DMS79 (cell line): ENCODE measurements at places on chromosomes 1 and 21.
A peak's percentile ranks its signal among the peaks of the same experiment; 100 is the strongest.

DNA sequence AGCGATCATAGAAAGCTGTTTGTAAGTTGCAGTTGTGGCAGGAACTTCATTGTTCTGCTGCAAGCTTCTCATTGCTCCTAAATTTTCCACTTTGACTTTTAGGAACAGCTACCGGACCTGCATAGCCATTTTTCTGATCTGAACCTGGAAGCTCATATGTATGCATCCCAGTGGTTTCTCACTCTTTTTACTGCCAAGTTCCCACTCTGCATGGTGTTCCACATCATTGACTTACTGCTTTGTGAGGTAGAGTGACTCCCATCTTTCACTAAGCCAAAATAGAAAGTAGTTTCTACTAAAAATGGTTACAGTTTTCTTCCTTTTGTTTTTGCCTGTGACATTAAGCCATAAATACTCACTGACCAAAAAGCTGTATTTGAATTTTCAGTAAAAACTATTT is 254.2 kb downstream of the GPR52 start:
- DNase-seq, result peak; percentile 2

DNA sequence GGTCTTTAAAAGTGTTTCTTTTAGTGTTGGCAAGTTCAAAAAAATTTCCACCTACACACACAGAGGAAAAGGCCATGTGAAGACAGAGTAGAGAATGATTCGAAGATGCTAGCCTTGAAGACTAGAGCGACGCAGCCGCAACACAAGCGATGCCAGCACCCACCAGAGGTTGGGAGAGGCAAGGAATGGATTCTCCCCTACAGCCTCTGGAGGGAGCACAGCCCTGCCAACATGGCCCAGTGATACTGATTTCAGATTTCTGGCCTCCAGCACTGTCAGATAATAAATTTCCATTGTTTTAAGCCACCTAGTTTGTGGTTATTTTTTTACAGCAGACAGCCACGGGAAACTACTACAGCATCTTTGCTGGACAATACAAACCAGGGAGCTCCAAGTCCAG is 6.9 kb upstream of the ADAR start:
- DNase-seq, result no peak

DNA sequence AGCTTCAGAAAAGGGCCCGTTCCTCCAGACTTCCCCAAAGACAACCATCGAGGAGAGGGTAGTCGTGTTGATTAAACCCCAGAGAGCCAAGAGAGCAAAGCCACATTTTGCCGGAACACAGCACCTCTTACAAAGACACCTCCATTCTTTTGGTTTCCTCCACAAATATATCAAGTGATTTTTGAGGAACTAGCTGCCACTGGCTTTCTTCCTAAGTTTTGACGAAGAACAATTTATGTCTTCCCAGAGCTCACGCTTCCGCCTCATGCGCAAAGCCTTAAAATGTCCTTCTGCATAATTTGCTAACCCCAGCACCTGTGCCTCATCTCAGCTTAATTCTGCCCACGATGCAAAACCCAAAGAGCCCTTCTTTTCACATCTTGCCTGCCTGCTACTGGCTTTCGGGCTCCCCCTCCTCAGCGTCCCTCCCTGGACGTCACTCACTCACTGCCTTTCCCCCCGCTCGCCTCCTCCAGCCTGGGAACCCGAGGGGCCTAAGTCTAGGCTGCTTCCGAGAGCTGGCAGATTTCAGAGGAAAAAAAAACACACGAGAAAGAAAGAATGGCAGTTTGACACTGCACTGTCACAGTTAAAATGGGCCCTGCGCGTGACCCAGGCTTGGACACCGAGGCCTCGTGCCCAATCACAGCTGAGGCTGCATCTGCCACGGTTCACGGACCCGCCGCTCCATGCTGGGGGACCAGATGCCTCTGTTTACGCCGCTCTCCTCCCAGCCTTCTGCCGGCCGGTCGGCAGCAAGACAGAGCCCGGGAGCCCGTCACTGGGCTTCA is 77.6 kb upstream of the IFNAR2 start:
- no peak for DNase-seq

DNA sequence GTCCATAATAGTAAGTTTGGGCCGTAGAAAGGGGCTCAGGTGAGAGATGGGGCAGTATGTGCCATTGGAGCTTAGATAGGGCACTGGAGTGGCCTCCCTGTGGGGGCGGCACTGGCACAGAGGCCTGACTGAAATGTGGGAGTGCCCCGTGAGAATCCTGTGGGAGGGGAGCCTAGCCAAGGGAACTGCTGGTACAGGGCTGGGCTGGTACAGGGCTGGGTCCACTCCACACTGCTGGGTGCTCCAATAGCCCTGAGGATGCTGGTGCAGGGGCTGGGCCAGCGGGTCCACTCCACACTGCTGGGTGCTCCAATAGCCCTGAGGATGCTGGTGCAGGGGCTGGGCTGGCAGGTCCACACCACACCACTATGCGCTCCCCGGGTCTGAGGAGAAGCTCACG is 44.8 kb upstream of the PWP2 start:
- no peak for DNase-seq

GRCh38 chr1:4754816-4755215 is 100.4 kb downstream of the AJAP1 start:
- DNase-seq, result no peak

DNA sequence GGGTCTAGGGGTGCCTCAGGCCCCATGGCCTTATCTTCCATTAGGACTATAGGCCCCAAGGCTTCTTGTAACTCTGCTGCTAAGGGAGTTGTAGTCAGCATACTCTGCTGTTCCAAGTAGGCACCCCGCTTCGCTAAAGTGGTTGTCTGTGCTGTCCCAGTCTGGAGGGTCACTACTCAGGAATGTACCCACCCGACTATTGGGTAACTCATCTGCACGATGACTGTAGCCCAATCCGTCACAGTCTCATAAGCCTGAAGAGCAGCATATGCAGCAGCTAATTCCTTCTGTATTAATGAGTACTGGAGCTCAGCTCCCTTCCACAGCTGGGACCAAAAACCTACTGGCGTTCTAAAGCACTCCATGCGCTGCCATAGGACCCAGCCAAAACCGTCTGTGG is 111.0 kb downstream of the GDAP2 start:
- DNase-seq, result no peak

- DNase-seq, result peak; percentile 92
Measured at GRCh38 chr1:19504796-19505692, 19.7 kb upstream of the CAPZB start.

DNA sequence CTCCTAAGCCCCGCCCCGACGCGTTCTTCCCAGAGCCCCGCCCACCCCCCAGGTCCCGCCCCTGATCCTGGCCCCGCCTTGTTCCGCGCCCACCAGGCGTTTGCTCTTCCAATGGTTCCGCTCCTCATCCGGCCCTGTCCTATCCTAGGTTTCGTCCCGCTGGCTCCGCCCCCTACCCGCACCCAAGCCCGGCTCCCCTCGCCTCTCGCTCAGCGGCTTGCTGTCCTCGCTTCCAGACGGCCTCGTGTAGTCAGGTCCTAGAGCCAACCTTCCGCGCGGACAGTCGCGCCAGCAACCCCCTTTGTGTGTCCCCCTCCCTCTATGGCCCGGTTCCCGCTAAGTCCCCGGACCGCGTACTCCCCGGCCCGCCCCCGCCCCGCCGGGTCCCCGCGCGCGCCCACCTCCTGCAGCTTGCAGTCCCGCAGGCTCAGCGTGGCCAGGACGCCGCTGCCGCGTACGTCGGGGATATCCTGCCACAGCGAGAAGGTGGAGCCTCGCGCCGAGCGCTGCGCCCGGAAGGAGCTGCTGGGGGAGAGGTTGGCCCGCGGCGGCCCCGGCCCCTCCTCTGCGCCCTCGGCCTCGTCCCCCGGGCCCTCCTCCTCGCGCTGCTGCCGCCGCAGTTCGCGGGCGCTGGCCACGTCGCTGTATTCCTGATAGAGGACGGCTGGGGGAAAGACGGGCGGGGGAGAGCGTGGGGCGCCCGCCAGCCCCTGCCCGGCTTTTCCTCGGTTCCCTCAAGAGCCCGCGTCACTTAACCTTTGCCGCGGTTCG is 5.7 kb downstream of the ARHGEF19 start:
- DNase-seq, result peak; percentile 79

- DNase-seq, result peak; percentile 39
Measured at GRCh38 chr1:17212487-17213121, 7.7 kb downstream of the PADI1 start.

DNA sequence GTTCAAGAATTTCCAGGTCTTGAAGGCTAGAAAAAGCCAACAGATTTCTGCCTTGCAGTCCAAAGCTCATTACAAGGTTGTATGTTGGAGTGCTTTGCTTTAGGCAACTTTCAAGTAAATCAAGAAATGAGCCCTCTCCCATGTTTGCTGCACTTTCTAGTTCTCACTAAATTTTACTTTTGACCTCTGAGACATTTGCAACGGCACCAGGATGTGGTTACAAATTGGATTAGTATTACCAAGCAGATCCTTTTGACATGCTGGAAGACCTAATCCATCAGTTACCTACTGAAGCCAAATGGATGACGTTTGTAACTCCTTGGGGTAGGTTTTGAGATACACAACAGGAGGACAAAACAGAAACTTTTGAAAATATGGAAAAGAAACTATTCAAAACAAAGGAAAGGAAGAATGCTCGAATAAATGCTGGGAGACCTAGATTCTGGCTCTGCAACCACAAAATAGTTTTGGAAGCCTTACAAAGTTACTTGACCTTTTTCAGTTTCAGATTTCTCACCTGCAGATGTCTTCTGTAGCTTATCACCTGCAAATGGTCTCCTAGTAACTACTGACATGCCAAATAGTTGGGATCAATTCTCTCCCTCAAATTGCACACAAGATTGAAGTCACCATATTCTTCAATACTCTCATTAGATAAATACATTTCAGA is 251.7 kb upstream of the ADGRL2 start:
- no peak for DNase-seq

DNA sequence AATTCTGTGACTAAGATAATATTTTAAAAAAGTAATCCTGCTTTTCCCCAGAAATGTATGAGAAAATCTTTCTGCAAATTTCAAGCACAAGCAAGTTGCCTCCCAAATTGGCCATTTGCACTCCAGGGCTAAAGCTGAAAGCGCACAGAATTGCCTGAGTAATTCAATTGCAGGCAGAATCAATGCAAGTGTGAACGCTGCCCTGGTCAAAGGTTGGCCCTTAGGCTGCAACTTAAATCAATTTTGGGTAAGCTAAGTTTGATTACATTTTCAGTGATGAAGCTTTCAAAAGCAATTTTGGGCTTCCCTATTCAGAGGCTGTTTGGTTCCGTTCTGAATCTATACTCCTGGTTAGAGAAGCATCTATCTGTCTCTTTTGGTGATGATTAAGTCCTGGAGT is 501.8 kb upstream of the ZRANB2 start:
- no peak for DNase-seq

- DNase-seq, result peak; percentile 92
Measured at GRCh38 chr1:28775121-28775942, 36.6 kb upstream of the OPRD1 start.

- no peak for DNase-seq
Measured at GRCh38 chr1:230750986-230751625, 3.9 kb downstream of the CAPN9 start.

DNA sequence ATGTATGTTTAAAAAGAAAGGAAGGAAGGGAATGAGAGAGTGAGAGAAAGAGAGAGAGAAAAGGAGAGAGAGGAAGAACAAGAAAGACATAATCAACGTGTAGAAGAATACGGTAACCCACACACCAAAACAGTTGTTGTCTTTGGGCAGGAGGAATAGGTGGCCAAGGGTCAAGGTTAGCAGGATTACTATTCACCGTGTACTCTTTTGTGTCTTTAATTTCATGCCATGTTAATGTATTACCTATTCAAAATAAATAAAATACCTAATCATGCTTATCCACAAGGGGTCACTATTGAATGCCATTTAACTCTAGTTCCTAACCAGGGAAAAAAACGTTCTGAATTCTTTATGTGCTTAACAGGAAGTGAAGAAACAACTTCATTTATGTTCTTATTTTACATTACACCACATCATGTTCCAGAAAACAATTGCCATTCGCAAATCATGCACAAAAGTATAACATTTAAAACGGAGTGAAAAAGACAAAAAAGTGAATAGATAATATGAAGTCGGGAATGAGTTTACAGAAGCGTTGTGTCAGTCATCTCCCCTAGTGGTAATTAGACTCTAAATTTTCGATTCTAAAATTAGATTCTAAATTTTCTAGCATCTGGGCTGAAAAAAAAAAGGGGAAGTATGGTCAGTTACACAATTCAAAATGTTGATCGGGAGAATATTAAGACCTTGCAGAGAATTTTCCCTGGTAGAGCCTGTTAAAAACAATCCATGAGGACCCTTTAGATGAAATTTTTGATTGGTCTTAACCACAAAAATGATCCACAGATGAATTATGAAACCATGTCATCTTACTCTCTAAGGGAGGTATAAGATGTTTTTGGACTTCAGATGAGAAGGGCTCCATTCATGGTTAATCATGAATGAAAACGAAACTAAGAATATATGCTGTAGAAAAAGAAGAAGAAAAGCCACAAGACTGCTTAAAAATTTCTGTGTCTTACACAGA is 700 bp upstream of the KMO start:
- DNase-seq, result peak; percentile 36

- no peak for DNase-seq
Measured at GRCh38 chr21:45872471-45872870, 109.1 kb upstream of the COL6A1 start.

- DNase-seq, result no peak
Measured at GRCh38 chr1:172482044-172482443, 38.2 kb upstream of the PIGC start.

DNA sequence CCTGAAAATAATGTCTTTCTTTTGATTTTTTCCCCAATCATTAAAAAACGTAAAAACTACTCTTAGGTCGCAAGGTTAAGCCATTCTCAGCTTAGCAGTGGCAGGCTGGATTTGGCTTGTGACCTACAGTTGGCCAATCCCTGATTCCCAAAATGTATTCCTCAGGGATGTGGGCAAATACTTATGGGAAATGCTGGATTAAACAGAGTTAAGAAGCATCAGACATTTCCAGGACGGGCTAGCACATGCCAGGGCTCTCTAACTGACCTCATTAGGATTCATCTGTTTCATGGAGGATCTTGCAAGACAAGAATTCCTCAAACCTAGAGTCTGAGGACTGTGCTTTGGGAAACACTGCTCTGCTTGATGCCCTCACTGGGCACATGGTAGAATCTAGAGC is 982 bp upstream of the IL24 start:
- DNase-seq, result no peak

DNA sequence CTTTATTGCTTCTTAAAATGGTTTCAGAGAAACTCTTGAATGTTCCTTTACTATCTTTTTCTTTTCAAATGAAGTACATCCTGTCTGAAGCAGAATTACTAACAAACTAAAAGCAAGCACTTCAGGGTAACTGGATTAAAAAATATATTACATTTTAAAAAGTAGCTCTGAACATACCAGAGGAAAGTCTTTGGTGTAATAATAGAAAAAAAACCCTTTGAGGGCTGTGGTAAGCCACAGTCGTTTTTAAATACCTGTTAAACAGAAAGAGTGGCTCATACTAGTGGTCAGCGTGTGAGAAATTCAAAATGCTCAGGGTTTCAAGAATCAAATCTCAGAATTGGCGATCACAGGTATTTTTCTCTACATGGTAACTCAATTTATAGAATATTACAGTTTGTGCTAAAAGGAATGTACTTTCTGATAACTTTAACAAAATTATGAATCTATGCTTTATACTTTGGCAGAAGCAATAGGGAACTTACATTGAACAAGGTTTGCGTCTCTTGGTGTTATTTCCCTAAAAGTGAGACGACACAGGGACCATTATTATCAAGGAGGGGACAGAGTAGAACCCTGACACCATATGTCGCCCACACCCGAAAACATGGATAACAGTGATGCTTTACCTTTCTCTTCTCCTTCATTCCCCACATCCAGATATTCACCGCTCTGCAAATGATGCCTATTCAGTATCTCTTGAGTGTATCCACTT is 97.0 kb upstream of the DPH5 start:
- no peak for DNase-seq

- DNase-seq, result no peak
Measured at GRCh38 chr21:45438391-45439145, 33.6 kb downstream of the COL18A1 start.

- DNase-seq, result no peak
Measured at GRCh38 chr1:23657659-23658275, 33.8 kb upstream of the RPL11 start.
